ENCODE measurements at places on chromosomes 5 and 9.

DNA sequence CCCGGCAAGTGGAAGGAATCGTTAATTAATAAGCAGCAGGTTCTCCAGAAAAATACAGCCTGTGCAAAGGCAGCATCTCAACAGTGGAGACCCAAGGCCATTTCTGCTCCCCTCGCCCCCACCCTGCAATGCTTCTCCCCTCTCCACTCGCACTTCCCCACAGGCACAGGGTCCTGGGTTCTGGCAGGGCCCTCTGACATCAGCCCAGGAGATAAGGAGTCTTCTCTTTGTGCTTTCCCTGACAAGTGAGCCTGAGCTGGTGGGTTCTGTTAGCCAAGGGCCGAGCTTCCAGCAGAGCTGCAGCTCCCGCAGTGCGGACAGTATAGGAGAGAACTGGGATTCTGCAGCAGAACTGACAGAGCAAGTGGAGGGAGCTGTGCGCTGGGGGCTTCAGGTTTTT, 257.5 kb downstream of the NSG2 start:
- no peak for DNase-seq

DNA sequence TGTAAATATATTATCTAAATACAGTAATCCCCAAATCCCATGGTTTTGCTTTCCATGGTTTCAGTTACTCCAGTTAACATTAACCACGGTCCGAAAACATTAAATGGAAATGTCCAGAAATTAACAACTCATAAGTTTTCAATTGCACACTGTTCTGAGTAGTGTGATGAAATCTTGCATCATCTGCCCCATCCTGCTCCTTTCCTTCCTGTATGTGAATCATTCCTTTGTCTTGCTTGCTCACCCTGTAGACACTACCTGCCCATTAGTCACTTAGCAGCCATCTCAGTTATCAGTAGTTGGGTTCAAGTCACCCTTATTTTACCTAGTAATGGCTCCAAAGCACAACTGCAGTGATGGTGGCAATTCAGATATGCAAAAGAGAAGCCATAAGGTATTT, 1568.5 kb upstream of the WWC1 start:
- DNase-seq: no peak

GRCh38 chr5:112738191-112738560, 491 bp downstream of the APC start:
- DNase-seq: no peak

GRCh38 chr9:4812858-4813257, 20.1 kb downstream of the RCL1 start:
- no peak for DNase-seq

DNA sequence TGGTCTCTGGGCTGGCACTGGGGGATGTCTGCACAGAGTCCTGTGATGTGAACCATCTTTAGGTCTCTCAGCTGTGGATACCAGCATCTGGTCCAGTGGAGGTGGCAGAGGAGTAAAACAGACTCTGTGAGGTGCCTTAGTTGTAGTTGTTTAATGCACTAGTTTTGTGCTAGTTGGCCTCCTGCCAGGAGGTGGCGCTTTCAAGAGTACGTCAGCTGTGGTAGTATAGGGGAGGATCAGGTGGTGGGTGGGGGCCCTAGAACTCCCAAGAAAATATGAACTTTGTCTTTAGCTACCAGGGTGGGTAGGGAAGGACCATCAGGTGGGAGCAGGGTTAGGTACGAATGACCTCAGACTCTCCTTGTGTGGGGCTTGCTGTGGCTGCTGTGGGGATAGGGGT, 197.1 kb downstream of the TMC1 start:
- DNase-seq: no peak

GRCh38 chr9:35689542-35690293, at the start of gene TPM2:
Gene TPM2, minus strand, starts transcription at chr9:35689925. Its CDS starts 108 bp downstream, at chr9:35689817.
- no peak for DNase-seq

DNA sequence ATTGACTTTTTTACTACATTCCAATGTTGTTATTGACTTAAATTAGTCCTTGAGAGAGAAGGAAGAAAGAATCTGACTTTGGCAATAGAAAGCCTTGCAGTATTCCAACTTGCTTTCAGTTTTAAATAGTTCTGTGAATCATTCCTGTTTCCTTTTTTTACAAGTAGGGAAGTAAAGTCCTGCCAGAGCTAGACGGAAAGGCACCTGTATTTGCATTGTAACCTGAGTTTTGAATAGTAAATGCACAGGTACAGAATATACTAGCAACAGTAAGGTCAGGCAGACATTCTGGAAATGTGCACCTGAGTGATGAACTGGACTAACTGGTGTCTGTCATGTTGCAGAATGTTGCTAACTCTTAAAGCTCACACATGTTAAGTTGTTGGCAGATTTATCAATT, 100.9 kb downstream of the PRKACG start:
- DNase-seq: no peak

- no peak for DNase-seq
Measured at GRCh38 chr5:82738681-82739269, 338.4 kb downstream of the TMEM167A start.

GRCh38 chr5:134370311-134370870, 978 bp upstream of the UBE2B start:
- DNase-seq: no peak

DNA sequence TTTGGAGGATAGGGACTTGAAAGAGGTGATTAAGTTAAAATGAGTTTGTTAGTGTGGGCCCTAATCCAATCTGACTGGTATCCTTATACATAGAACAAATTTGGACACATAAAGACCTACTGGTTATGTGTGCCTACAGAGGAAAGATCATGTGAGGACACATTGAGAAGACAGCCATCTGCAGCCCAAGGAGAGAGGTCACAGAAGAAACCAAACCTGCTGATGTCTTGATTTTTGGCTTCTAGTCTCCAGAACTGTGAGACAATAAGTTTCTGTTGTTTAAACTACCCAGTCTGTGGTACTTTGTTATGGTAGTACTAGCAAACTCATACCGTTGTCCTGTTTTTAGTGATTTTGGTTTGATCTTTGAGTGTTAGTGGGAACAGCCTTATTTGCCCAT, 18.3 kb downstream of the RNF180 start:
- DNase-seq: no peak

GRCh38 chr5:156669416-156669815, 180.7 kb upstream of the PPP1R2B start:
- DNase-seq: no peak

DNA sequence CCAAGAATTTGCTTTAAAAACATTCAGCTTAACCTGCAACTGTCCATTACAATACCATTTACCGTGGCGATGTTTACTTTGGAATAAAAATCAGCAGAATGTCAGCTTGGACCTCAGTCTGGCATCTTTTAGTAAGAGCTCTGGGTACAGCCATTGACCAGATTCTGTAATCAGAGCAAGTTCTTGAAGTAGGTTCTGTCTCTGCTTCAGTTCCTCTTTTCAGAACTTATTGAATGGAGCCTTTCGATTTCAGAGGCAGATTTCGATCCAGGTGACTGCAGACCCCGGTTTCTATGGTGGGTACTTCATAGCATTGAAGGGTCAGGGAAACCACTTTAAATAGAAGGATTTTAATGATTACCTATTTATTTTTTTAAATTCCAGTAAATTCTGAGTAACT, 53.4 kb upstream of the SV2C start:
- DNase-seq: no peak

- DNase-seq: no peak
Measured at GRCh38 chr9:4939118-4939561, 45.9 kb upstream of the JAK2 start.

- no peak for DNase-seq
Measured at GRCh38 chr9:131620764-131621520, 75.6 kb downstream of the PRRT1B start.

Measured in stimulated activated CD8-positive, alpha-beta memory T cell treated with anti-CD3 and anti-CD28 coated beads, Interleukin-7, amount 100 ng/mL, for 4 hours (primary cell).